Left lobe of liver (tissue), 2 donors: ENCODE measurements at places on chromosomes 4 and X.

- DNase-seq: peak; percentile 27
Measured at GRCh38 chr4:8914461-8915171, 43.0 kb upstream of the HMX1 start.

- no peak for DNase-seq
Measured at GRCh38 chr4:16593386-16593785, 305.1 kb downstream of the LDB2 start.

- DNase-seq: no peak
Measured at GRCh38 chrX:151396042-151396824, 773 bp upstream of the VMA21 start.

- DNase-seq: peak; percentile 45
Measured at GRCh38 chrX:56729152-56729850, at the start of gene NBDY. Gene NBDY (plus strand): TSS chrX:56729243. CDS start chrX:56729354, 111 bp downstream.

- no peak for DNase-seq
Measured at GRCh38 chr4:96108146-96108545, 268.3 kb downstream of the PDHA2 start.

- peak; percentile 54 for DNase-seq
Measured at GRCh38 chr4:1851575-1852410, 4.2 kb downstream of the LETM1 start.
